Kasumi-1 (cell line): ENCODE measurements at places on chromosomes 4 and X.

- no peak for DNase-seq
Observed at GRCh38 chr4:123060039-123060770, 137.8 kb upstream of the NUDT6 start.

- DNase-seq = no peak
Observed at GRCh38 chr4:143026459-143027170, 158.1 kb upstream of the USP38 start.

DNA sequence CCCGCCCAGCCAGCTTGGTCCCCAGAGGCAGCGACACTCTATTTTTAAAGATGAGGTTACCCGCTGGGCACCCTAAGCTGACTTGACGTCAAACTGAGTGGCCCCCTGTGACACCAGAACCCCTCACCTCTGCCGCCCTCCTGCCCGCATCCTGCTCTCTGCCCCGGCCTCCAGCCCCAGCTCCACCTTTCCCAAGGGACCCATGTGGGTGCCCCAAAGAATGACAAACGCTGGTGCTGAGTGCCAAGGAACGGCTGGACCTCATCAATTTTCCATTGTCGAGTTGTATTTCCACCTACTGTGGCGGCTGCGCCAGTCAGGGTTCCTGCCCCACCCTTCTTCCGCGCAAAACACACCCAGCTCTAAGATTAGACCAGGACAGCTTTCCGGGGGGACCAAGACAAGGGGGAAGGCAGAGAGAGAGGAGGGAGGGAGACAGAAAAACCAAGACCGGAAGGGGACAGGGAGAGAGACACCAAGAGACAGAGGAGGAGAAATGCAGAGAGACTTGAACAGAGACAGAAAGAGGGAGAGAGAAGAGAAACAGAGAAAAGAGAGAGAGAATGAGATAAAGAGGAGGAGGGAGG is 2.0 kb downstream of the PRKX start:
- DNase-seq = peak; percentile 19

DNA sequence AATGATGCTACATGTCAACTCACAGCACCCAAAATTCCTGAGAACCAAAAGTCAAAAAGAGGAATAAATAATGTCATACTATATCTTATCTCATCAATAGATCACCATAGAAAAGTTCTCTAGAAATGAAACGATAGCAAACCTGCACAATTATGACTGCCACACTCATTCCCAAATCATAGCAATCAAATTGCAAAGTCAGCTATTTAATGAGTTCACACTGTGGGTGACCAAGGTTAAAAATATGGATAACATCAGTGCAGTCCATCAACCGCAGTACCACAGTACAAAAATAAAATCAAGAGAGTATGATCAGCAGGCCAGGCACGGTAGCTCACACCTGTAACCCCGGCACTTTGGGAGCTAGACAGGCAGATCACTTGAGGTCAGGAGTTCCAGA is 62.3 kb downstream of the ATRX start:
- DNase-seq = no peak

DNA sequence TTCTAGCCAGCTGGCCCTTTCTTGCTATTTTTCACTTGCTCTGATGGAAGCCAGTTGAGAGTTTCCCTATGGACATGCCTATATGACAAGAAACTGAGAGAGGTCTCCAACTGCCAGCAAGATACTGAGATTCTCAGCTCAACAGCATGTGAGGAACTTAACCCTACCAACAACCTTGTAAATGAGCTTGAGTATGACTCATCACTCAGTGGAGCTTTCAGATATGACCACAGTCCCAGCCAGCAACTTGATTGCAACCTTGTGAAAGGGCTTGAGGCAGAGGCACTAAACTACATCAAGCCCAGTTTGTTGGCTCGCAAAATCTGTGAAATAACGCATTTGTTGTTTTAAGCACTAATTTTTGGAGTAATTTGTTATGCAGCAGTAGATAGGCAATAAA is 175.8 kb downstream of the COMMD8 start:
- DNase-seq = peak; percentile 87
